ENCODE measurements at places on chromosomes 5 and 9.
A peak's percentile ranks its signal among the peaks of the same experiment; 100 is the strongest.

DNA sequence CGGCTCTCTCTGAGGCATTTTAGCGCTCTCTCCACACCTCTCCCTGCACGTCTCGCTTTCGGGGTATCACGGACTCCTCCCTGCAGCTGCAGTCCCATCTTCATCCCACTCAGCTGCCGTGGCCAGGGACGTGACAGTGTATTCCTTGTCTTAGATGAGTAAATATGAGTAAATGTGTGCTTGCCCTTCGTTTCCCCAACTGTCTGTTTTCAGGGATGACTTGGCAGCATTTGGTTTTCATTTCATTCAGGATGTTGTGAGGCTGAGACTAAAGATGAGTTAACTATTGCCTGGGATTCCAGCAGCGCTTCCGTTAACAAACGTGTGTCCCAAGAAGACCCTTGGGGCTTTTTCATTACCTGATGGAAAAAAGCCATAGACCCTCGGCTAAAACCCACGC, 29.5 kb downstream of the GDNF start:
- DNase-seq, result no peak

GRCh38 chr5:96812851-96813250, 5.1 kb upstream of the ERAP1 start:
- DNase-seq, result no peak

- DNase-seq, result no peak
Measured at GRCh38 chr5:112885001-112885400, 23.9 kb downstream of the SRP19 start.

DNA sequence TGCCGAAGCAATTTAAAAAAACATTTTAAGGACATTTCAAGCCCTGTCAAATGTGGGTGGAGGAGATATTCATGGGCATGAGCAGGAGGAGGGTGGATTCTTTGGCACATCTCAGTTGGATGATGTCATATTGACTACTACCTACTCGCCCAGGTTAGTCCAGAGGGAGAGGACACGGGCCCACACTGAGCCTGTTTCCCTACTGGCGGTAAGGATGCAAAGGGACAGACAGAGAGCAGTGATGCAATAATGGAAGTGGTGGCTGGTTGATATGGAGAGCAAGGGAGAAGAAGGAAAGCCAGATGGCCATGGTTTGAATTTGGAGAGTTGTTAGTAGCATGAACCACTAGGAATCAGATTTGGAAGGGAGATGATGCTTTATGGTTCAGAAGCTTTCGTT, 34.1 kb upstream of the PDE8B start:
- DNase-seq, result no peak

DNA sequence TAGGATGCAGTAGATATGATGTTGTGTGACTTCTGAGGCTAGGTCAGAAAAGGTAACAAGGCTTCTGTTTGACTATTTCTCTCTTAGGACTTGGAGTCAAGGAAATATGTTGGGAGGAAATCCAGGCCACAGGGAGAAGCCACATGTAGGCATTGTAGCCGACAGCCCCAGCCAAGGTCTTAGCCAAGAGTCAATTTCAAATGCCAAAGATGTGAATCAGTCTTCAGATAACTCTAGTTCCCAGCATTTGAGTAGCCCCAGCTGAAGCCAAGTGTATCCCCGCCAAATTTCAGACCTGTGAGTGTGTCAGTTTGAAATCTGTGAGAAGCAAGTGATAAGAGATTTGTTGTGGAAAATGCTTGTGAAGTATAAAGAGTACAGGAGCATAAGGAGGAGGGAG, 38.1 kb upstream of the ISL1 start:
- DNase-seq, result no peak

DNA sequence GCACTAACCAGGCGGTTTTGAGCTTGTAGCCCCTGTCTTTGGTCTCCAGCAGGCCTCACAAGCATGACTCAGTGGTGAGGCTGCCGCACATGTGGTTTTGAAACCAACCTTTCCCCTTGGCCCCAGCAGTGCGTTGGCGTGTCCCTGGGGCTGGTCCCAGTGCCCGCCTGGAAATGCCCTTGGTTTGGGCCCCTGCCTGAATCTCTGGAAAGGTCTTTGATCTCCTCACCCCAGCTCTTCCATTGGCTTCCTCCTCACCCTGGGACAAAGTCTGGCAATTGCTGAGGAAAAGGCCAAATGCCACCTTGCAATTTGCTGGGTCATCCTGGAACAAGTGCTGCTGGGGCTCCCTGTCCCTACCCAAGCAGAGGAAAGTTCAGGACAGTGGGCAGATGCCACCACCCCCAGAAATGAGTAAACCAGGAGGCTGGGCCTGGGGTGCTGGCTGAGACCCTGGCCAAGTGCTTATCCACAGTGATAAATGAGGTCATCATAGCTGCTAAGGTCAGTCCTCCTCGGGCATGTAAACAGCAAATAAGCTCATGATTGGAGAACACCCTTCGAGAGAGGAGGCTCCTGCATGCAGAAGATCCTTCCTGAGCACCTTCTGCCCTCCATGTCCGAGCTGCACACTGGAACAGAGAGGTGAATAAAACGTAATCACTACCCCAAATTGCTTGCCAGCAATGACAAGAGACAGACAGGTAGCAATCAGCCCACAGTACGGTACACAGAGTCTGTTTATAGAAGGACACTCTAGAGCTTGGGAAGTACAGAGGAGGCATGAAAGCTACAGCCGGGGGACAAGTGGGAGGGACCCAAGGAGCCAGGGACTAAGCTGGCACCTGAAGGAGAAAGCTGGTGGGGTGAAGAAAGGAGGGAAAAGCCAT, 98.9 kb upstream of the CPEB4 start:
- no peak for DNase-seq

- DNase-seq, result no peak
Measured at GRCh38 chr9:71886541-71886940, 24.5 kb downstream of the ABHD17B start.

DNA sequence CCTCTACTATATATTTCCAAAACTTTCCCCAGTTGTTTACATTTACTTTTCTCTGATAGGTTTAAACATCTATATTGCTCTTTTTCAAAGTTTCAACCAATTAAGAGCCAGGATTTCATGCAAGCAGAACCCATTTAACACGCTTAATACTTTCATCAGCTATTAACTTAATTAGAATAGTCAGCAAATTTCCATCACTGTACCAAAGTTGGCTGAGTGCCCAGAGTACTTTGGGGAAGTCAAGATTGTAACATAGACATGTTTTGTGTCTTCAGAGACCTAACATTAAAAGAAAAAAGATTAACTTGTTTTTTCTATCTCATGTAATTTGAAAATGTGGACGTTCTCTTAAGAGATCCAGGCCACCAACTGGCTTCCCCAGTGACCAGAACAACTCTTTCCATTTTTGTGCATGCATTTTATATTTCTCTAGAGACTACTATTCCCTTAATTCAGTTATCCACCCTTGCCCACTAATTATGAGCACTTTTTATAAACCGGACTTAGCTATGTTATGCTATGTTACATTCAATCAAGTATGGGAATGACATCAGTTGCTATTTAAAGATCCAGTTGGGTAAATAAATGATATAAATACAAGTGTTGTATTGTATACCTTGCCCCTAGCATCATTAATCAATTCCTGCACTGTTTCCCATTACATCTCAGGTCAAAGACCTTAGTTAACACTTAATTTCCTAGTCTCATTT, 478.1 kb upstream of the NMUR2 start:
- peak; percentile 21 for DNase-seq
